ENCODE measurements at places on chromosomes 2 and 18.

DNA sequence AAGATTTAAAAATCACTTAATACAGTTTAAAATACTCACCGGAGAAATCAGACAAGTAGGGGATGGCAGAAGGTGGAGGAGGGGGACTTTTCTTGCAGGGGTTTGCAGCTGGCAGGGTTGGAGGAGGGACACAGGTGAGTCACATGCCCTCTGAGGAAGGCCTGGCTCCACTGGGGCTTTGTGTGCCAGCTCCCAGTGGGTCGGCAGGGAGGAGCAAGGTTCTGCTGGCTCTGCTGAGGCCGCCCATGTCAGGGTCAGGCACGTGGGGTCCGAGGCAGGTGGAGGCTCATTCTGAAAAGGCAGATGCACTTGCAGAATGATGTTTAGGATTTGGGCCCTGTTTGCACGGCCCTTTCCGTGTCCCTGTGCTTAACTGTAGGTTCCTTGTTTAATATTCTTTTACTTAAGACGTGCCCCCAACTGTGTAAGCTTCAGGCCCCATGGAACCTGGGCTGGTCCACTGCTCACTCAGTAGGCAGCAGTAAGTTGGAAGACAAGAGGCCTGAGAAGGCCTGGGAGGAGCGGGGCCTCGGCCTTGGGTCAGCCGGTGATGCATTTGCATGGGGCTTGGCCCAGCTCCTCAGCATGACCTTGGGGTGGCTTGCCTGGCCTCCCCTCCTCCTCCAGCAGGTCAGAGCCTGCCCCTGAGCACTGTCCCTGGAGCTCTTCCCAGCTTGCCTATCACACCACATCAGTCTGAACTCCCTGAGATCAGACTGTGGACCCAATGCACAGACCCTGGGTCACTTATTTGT lies 141.0 kb downstream of the GLI2 start:
- no peak for DNase-seq

DNA sequence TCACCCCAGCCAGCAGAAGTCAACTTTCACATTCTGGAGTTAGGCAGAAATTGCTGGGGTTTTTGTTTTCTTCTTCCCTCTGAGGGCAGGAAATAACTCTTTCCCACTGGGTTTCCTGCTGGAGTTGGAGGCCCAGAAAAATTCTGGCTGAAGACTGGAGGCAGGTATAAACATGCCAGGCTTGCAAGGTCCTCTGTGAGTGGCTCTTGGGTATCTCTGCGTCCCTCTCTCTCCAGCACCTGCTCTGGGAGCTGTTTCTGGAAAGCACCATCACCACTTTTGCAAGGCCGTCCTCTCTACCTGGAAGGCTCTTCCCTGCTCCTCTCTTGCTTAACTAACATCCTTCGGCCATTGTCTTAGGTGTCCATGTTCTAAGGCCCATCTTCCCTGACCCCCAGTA lies 91.0 kb downstream of the MCFD2 start:
- DNase-seq = no peak

- no peak for DNase-seq
Measured at GRCh38 chr2:194765723-194766122, 891.3 kb upstream of the SLC39A10 start.

DNA sequence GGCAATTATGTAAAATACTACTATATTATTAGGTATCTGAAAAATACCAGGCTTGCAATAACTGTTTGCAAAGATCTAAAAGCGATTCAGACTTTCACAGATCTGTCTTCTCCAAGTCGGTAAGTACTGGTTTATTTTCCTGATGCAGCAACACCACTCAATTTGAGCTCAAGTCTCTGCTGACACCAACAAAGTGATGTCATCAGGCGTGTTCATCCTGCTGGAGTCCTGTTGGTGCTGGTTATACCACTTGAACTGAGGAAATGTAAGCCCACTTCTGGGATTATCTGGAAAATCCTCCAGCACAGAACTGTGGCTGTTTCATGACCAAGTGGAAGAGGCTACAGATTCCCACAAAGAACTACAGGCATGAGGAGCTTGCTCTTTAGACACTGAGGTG lies 267.6 kb downstream of the BCL2 start:
- no peak for DNase-seq

DNA sequence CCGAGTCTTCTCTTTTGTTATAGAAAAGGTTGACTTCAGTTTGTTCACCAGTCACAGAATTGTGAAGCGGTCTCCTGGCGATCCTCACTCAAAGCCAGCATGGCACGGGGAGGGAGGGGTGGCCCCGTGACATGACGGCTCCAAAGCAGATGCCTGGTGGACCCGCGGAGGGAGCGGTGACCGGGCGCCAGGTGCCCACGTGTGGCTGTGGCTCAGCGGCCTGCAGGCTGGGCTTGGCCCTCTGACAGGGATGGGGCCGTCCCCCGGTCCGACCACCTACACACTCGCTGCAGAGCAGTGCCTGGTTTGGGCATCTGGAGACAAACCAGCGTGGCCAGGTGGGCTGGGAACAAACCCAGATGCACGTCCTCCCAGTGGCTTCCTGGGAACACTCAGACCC lies 129.1 kb upstream of the SNTG2 start:
- DNase-seq = no peak

DNA sequence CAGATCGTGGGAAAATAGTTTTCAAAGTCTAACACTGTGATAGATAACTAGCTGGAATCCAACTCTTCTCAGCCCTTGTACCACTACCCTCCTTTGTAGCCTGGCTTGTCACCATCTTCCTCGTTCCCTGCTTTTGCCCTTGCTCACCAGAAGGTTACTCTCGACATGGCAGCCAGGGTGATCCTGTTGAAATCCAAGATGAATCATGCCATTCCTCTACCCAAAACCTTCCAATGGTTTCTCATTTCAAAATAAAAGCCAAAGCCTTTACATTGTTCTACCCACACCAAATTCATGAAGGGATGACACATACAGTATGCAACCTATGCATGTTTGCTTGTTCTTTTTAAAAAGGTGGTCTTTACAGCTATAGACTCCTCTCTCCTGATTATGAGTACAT lies 45.7 kb downstream of the STAT4 start:
- DNase-seq = no peak

DNA sequence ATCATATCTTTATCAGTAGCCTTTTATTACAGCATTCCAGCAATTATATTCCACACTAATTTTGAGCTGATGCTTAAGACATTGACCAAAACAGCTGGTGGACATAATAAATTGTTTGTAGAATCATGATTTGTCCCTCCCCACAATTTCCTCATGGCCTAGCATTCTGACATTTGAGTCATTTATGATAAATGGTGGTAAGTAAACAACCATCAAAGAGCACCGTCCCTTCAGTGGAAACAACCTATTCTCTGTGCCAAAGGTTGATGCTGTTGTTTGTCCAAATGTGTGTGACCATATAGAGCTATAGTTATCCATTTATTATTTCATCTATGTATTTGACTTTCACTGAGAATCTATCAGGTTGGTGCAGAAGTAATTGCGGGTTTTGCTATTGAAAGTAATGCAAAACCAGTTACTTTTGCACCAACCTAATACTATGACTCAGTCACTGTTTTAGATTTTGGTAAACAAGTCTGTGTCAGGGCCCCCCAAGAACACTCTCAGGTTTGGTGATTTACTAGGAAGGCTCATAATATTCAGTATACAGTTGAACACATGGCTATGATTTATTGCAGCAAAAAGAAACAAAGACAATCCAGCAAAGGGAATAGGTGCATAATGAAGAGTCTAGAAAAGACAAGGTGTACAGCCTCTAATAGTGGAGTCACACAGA lies 608.7 kb upstream of the REG3G start:
- DNase-seq = no peak

- no peak for DNase-seq
Measured at GRCh38 chr2:76599732-76600368, 889.1 kb upstream of the GCFC2 start.

DNA sequence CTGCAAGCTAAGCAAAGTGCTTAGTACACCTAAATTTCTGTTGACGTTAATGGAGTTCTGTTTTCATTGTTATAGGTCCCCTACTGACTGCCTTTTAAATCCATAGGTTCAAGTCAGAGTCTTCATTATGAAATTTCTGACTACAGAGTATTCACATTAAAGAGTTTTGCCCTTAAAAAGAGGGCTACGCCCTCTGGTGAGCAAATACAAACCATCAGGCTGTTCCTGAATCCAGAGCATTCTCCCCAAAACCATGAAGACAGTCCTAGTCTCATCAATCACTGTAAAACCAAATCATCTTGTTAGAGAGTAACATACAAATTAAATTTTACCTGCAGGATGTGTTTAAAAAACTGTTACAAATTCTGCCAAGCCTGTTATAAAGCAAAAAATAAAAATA lies 1091.7 kb downstream of the TDRD15 start:
- DNase-seq = no peak

GRCh38 chr2:219448776-219449341 lies 14.2 kb downstream of the SPEG start:
- DNase-seq = peak; percentile 65

- DNase-seq = no peak
Measured at GRCh38 chr2:25341011-25341727, 556 bp downstream of the DNMT3A start.

Measured in CD8-positive, alpha-beta T cell (primary cell).